ENCODE measurements at places on chromosomes 4 and X.

- no peak for DNase-seq
Measured at GRCh38 chrX:100479329-100479728, 69.3 kb upstream of the PCDH19 start.

DNA sequence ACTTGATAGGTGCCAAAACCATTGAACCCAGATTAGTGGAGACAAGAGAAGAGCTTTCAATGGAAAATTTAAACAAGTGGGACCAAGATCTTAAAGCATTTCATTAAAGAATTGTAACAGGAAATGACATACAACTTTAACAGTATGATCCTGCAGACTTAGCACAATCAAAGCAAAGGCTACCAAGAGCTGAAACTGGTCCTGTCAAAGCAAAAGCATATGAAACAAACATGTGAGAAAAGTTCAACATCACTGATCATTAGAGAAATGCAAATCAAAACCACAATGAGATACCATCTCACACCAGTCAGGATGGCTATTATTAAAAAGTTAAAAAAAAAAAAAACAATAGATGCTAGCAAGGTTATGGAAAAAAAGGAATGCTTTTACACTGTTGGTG lies 425.6 kb downstream of the IL1RAPL1 start:
- no peak for DNase-seq

GRCh38 chrX:70172221-70172620 lies 5.1 kb upstream of the DGAT2L6 start:
- DNase-seq = no peak

- DNase-seq = no peak
Measured at GRCh38 chrX:153600032-153600373, 1.1 kb upstream of the CCNQ start.

DNA sequence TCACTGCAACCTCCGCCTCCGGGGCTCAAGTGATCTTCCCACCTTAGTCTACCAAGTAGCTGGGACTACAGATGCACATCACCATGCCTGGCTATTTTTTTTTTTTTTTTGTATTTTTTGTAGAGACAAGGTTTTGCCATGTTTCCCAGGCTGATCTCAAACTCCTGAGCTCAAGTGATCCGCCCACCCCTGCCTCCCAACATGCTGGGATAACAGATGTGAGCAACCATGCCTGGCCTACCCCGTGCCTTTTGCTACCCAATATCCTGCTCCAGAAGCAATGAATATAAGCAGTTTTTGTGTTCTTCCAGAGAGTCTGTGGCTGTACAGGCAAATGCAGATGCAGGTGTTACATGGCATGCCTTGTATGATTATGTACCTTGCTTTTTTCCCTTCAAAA lies 50.5 kb downstream of the TBC1D14 start:
- no peak for DNase-seq

- DNase-seq = no peak
Measured at GRCh38 chrX:9842541-9842940, 56.3 kb downstream of the SHROOM2 start.

GRCh38 chrX:134406356-134407064 lies 53.5 kb upstream of the HPRT1 start:
- no peak for DNase-seq

GRCh38 chrX:83469551-83469950 lies 38.5 kb upstream of the POU3F4 start:
- DNase-seq = no peak

- no peak for DNase-seq
Measured at GRCh38 chrX:34470507-34470906, 186.6 kb downstream of the TMEM47 start.

DNA sequence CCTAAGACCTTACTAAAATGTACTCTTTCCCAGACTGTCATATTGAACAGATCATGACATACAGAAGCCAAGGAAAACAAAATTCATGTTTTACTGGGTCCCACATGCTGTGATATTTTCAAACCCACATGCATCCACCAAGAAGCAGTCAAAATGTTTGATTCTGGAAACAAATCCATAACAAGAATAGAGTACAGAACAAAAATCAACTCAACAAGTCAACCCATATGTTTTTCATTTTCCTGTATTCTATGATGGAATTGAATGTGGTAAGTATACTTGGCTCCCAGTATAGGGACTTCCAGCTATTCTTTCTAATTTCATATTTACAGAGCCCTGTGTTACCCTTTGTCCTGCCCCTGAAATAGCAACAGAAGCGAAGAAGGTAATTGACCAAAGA lies 106.8 kb downstream of the COL25A1 start:
- DNase-seq = no peak

GRCh38 chr4:17964576-17964975 lies 57.0 kb downstream of the LCORL start:
- DNase-seq = no peak

- no peak for DNase-seq
Measured at GRCh38 chr4:172865531-172866127, 303.0 kb upstream of the GALNT7 start.

- DNase-seq = no peak
Measured at GRCh38 chr4:153791746-153792617, 3.1 kb upstream of the SFRP2 start.

DNA sequence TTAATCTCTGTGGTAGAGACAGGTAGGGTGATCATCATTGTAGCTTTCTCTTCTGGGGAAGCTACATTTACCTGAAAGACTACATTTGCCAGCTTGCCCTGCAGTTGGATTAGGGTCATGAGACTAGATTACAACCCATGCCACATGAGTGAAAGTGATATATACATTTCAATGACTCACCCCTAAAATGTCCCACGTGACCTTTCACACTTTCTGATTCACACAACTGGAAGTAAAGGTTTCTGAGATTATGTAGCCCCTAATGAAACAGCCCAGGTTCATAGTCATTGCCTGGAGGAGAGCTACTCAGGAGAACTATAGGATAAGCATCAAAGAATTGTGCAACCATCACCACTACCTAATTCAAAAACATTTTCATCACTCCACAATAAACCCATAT lies 17.8 kb downstream of the PDCL2 start:
- no peak for DNase-seq

- no peak for DNase-seq
Measured at GRCh38 chrX:107704587-107704986, 71.0 kb downstream of the TSC22D3 start.

DNA sequence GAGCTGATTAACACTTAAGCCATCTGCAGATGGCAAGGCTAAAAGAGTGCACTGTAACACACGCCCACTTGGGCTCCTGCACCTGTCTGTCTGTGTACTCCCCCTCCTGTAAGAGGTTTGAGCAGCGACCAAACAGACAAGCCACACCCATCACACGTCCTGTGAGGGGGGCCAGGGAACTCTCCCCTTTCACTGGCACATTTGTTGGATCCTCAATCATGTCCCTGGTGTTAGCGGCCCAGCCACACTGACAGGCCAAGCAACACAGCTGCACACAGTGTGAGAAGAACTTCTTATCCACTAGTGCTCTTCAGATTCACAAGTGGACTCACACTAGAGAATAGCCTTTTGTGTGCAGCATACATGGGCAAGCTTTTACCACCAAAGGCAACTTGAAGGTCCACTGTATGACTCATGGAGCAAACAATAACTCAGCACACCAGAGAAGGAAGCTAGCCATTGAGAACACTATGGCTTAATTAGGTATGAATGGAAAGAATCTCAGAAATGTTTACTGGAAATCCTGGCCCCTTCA lies 29.1 kb upstream of the UTP14A start:
- DNase-seq = no peak

- DNase-seq = no peak
Measured at GRCh38 chrX:150507251-150507856, 61.1 kb upstream of the MTM1 start.

GRCh38 chr4:122873821-122874593 lies 47.4 kb downstream of the FGF2 start:
- DNase-seq = no peak

DNA sequence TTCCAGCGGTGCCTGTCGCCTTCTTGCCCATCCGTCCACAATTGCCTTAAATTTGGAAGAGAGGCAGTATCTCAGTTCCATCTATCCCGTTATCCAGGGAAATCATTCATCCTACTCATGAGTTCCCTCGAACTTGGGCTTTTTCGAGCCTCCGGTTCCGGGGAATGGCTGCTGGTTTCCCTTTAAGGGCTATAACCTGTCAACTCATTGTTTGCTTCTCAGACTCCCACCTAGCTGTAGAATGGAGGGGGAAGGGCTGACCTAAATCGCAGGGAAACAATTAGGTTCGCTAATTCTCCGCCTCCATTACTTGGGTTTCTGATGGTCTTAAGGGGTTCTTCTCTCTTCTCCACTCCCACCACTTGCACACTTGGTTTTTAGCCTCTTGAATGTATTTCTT lies 1.2 kb downstream of the UCHL1 start:
- no peak for DNase-seq

DNA sequence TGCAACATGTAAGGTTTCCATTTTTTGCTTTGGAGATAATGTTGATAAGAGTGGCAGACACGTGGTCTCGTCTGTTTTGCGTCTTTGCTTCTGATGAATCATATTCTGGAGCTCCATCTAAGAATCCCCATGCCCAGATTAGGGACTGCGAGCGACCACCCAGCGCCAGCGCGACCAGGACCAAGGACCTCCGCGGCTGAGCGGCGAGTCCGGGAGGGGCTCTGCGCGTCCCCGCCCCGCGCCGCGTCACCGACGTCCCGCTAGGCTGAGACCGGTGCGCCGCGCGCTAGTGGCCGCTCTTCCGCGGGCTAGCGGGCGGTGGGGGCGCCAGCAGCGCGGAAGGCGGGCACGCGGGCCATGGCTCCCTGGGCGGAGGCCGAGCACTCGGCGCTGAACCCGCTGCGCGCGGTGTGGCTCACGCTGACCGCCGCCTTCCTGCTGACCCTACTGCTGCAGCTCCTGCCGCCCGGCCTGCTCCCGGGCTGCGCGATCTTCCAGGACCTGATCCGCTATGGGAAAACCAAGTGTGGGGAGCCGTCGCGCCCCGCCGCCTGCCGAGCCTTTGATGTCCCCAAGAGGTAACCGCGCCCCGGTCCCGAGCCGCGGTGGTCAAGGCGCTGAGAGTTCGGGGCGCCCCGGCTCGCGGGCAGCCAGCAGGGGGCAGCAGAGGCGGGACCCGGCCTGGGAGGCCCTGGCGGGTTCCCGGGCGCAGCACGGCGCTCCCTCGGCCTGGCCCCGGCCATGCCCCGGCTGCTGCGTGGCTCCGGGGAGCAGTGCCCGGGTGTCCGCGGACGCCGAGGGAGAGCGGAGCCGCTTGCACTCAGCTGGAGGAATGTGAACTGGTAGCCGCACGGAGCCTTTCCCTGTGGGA lies at the start of gene SRD5A3:
Gene SRD5A3, plus strand, starts transcription at position 263 of the 871 bp plus-strand sequence. Its CDS starts 95 bp downstream, at position 358.
- peak; percentile 90 for DNase-seq

DNA sequence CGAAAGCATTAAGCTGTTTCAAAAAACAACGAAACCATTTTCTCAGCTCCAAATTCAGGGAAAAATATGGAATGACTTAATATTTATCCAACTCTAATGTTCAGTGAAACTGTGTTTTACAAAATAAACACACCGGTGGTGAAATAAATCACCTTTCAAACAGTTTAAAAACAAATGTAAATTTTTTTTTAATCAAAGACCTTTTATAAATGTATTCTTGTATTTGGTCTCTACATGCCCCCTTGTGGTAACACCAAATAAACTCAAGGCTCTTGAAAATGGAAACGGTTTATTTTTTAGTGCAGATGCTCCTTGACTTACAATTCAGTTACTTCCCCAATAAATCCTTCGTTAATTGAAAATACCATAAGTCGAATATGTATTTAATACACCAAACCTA lies 45.8 kb upstream of the ITM2A start:
- DNase-seq = no peak

DNA sequence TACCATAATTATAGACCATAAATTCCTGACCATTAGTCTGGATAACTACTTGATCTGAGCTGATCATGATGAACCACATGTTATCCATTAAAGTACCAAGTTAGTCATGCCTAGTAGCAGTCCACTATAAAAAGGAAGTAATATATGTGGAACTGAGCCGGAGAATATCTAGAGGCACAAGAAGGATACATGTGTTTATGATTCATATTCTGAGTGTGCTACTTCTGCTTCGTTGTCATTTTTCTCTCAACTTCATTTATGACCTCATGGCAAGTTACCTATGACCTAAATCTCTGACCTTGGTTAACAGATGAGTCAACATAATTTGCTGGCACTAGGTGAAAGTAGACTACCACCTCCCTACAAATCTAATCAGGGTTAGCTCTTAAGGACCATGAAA lies 56.5 kb upstream of the ANKRD17 start:
- no peak for DNase-seq

DNA sequence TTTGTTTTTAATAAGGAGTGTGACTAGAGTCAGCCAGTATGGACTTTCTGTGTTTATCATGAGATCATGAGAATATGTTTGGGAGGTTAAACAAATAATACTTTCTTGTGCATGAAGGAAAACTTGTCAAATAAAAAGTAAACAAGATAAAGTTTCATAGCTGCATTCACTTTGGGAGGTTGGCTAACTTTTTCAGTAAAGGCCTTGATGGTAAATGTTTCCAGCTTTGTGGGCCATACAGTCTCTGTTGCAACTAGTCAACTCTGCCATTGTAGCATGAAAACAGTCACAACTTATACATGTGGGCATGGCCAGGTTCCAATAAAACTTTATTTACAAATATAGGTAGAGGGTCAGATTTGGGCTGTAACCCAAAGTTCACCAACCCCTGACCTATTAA lies 150.4 kb downstream of the MID1 start:
- DNase-seq = no peak

GRCh38 chrX:115030625-115031024 lies 13.2 kb upstream of the IL13RA2 start:
- no peak for DNase-seq

DNA sequence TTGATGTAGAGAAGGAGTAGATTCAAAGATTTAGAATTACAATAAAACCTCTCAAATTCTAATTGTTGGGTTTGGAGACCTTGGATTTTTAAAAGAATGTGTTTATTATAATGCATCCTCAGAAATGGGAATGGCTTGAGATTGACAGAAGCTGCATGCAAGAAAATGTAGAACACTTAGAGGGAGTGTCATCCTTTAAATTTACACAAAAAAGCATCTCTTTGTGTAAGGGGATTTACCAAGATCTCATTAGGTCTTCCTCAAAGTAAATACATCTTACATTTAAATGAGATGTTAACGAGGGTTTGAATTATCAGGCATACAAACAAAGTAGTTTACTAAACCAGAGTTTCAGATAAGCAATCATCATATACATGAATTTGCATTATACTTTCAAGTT lies 615.0 kb downstream of the FAM133A start:
- no peak for DNase-seq

DNA sequence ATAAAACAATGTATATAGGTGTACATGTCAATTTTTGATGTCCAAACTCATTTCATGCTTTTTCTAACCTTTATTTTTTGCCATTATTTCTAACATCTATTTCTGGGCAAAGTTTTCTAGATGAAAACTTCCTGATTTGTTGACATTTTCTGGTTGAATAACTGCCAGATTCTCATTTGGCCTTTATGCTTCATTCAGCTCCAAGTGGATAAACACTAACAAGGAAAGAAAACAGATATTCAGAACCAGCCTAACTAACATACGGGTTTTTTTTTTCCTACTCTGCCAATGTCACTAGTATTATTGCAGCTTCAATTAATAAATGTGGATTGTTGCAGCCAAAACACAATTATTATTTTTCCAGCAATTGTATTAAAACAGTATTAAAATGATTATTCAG lies 50.9 kb upstream of the RAP1GDS1 start:
- DNase-seq = no peak

Measured in GM12891 (cell line).